ENCODE measurements at places on chromosomes 7 and 10.
A peak's percentile ranks its signal among the peaks of the same experiment; 100 is the strongest.

- no peaks in the 10 kb centered on the region for H3K27me3 ChIP-seq
- H3K4me3 ChIP-seq, result no peak overlapping the region
- H3K36me3 ChIP-seq, result no peaks in the 10 kb centered on the region
These were observed 182.5 kb upstream of the PRSS58 start for GRCh38 chr7:142440219-142440905.

GRCh38 chr10:27388761-27389399, 115.2 kb upstream of the RAB18 start:
- no peak overlapping the region for H3K4me3 ChIP-seq
- no peak for DNase-seq
- peaks cover 11% of the 10 kb centered on the region for H3K4me1 ChIP-seq
- H3K36me3 ChIP-seq, result no peaks in the 10 kb centered on the region
- H3K27ac ChIP-seq, result no peak overlapping the region

GRCh38 chr10:2813693-2814092, 253.7 kb upstream of the PFKP start:
- no peak overlapping the region for H3K4me3 ChIP-seq
- H3K27me3 ChIP-seq, result no peaks in the 10 kb centered on the region
- H3K4me1 ChIP-seq, result no peaks in the 10 kb centered on the region
- no peak overlapping the region for H3K27ac ChIP-seq

- no peaks in the 10 kb centered on the region for H3K27me3 ChIP-seq
- H3K27ac ChIP-seq, result no peak overlapping the region
- no peak overlapping the region for H3K4me3 ChIP-seq
- no peak for DNase-seq
These were observed 251.5 kb downstream of the TRIL start for GRCh38 chr7:28706584-28706983.

DNA sequence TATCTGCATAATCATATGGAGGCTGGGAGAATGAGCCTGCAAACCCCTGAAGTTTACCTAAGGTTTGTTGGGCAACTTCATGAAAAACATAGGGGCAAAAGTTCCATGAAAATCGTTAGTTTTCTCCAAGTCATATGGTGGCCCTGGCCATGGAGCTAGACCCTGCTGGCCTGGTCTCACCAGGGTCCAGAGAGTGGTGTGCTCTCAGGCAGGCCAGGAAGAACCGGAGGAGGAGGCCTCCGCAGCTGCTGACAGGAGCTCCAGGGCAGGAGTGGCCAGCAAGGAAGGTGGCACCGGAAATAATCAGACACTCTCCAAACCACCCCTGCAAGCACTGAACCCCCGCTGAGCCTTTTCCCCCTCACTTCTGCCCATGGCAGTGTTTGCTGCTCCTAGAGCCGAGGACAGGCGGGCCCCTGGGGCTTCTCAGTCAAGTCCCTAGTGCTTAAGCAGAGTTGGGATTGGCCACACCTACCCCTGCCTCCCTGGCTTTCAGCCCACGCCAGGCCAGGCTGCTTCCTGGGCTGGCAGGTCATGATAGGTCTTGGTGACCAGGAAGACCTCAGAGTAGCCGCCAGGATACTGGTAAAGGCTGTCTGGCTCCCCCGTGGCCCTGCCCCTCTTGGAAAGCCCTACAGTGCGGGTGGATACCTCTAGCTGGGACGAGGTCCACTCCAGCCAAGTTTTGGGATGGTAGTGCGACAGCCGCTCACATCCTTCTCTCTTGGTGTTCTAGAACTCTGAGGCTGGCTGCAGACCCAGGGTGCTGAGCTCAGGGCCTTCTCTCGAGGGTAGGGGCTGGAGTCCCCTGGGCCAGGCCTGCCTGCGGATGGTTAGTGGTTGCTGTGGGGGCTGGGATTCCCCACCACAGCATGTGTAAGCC, 242.8 kb downstream of the MGMT start:
- DNase-seq, result no peak
- no peaks in the 10 kb centered on the region for H3K27me3 ChIP-seq
- H3K27ac ChIP-seq, result no peak overlapping the region
- H3K4me3 ChIP-seq, result no peak overlapping the region

- no peaks in the 10 kb centered on the region for H3K4me1 ChIP-seq
- H3K27me3 ChIP-seq, result no peaks in the 10 kb centered on the region
- H3K36me3 ChIP-seq, result no peaks in the 10 kb centered on the region
- DNase-seq, result no peak
- no peak overlapping the region for H3K27ac ChIP-seq
- H3K4me3 ChIP-seq, result no peak overlapping the region
These were observed 321.8 kb downstream of the ZNF248 start for GRCh38 chr10:37535459-37536246.

DNA sequence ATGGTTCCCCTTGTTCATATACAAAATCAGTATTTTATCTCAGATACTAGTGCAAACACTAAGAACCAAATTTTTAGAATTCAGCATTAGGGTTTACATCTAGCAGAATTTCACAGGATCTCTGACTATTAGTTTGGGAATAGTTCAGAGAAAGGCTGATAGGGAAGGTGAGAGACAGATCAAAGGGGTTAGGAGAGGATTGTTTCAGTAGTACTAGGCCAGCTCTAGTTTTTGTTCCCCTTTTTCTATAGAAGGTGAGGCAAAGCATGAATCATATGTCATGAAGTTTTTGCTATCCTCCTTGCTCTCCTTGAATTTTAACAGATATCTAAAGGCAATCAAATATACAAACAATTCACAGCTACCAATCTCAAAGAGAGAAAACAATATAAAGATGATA, 26.1 kb upstream of the CTNNA3 start:
- H3K36me3 ChIP-seq, result no peaks in the 10 kb centered on the region
- H3K4me1 ChIP-seq, result no peaks in the 10 kb centered on the region
- DNase-seq, result no peak
- H3K4me3 ChIP-seq, result no peak overlapping the region

- no peaks in the 10 kb centered on the region for H3K27me3 ChIP-seq
- no peaks in the 10 kb centered on the region for H3K36me3 ChIP-seq
- no peaks in the 10 kb centered on the region for H3K4me1 ChIP-seq
- H3K27ac ChIP-seq, result no peak overlapping the region
- H3K4me3 ChIP-seq, result no peak overlapping the region
These were observed 178.3 kb upstream of the AUTS2 start for GRCh38 chr7:69419934-69420333.

DNA sequence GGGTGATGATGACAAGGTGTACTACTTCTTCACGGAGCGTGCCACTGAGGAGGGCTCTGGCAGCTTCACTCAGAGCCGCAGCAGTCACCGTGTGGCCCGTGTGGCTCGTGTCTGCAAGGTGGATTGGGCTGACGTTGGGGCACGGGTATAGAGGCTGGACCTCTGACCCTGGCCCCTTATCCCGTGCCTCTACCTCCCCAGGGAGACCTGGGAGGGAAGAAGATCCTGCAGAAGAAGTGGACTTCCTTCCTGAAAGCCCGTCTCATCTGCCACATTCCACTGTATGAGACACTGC, 8.4 kb downstream of the MRPL43 start:
- DNase-seq, result peak; percentile 62
- H3K27ac ChIP-seq, result no peak overlapping the region
- H3K27me3 ChIP-seq, result no peaks in the 10 kb centered on the region
- no peaks in the 10 kb centered on the region for H3K36me3 ChIP-seq
- no peaks in the 10 kb centered on the region for H3K4me1 ChIP-seq
- no peak overlapping the region for H3K4me3 ChIP-seq

DNA sequence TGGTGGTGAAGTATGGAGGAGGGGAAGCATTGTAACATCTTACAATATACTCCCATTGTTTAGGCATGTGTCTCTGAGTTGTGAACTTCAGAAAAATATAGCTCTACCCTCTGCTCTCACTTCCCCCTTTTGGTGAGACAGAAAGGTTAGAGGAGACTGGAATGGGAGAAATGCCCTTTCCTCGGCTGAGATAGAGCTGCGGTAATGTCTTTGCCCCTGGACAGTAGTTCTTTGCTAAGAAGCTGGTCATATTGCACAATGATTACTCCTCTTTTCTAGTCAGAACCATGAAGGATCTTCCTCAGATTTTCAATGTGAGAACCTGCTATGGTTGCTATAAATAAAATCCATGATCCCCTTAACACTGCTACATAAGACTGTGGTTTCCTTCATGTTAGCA, 171.0 kb downstream of the SEM1 start:
- H3K4me3 ChIP-seq, result no peak overlapping the region
- H3K4me1 ChIP-seq, result no peaks in the 10 kb centered on the region
- H3K27me3 ChIP-seq, result no peaks in the 10 kb centered on the region
- no peak for DNase-seq
- H3K27ac ChIP-seq, result no peak overlapping the region
